ENCODE measurements at places on chromosomes 4 and X.

GRCh38 chr4:123412700-123413512 lies 16.3 kb downstream of the SPRY1 start:
- DNase-seq = no peak

GRCh38 chrX:153799326-153799725 lies 4.9 kb downstream of the SSR4 start:
- DNase-seq = no peak

GRCh38 chr4:3215256-3215655 lies 33.7 kb upstream of the MSANTD1 start:
- no peak for DNase-seq

DNA sequence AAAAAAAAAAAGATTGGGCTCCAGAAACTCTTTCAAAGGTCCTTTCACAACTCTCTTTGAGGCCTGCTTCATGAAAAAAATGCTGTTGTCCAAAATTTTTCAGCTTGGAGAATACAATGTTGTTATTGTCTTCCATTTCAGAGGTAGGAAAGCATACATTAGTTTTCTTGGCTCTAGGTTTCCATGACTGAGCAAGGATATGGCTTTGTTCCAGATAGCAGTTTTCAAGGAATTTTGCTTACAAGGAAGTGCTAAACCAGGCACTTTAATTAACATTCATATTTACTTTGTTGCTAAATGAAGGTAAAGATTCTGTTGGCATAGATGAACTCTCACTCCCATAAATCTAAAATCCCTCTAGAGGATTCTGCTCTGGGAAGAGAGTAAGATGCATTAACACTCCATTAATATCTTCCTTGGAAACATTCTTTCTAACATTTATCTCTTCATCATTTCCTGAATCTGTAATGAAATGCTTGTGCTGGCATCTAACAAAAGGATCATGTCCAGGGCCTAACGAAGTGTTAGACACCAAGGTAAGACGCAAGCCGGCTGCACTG lies 118.4 kb downstream of the COL25A1 start:
- DNase-seq = no peak

- DNase-seq = no peak
These were observed 5.1 kb upstream of the SPON2 start for GRCh38 chr4:1177274-1178141.

Measured in GM06990 (cell line).